Liver (tissue), 10 donors: ENCODE measurements at places on chromosomes 1 and 21.

DNA sequence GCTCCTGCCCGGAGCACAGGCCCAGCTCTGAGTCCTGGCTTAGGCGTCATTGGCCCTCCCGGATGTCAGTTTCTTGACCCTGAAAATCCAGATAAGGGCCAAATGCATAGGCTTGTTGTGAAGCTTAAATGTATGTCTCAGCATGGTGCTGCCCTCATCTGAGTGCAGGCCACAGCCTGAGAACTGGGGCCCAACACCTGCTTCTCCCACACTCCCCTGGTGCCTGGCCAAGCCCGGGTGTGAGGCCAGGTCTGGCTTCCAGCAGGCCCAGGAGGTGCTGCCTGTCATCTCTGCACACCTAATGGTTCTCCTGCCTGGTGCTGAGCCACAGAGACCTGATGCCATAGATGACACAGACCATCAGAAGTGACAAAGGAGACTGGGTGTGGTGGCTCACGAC lies 14.0 kb downstream of the MX2 start:
- no peak for DNase-seq

- DNase-seq: no peak
These were observed 23.6 kb downstream of the ZNF670 start for GRCh38 chr1:247054992-247055415.

GRCh38 chr1:94106716-94107115 lies 14.2 kb downstream of the ABCA4 start:
- DNase-seq: no peak

GRCh38 chr1:52665006-52665941 lies 32.3 kb downstream of the SHISAL2A start:
- DNase-seq: no peak

DNA sequence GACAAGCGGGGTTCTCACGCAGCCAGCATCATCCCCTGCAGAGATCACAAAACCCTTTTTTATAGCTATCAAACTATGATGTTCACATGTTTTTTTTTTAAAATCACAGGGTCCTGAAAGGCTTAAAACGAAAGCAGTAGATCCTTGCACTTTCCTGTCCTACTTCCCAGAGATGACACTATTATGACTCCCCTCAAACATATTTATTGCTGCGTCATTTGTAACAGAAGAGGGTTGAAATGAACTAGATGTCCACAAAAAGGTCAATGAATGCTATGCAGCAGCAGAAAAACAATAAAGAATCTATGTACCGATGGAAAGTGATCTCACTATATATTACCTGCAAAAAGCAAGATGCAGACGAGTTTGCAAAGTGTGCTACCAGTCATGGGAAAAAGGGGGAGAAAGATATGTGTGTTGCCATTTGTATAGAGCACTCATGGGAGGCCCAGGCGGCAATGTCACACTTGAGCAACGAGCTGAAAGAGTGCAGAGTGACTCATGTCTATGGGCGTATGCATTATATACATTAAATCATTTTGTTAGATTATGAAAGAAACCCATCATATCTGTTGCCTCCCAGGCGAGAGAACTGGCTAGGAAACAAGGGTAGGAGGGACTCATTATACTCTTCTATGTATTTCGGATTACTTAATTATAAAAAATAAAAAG lies 68.9 kb upstream of the PARP1 start:
- no peak for DNase-seq

GRCh38 chr1:19064906-19065450 lies 108.5 kb upstream of the IFFO2 start:
- DNase-seq: no peak

DNA sequence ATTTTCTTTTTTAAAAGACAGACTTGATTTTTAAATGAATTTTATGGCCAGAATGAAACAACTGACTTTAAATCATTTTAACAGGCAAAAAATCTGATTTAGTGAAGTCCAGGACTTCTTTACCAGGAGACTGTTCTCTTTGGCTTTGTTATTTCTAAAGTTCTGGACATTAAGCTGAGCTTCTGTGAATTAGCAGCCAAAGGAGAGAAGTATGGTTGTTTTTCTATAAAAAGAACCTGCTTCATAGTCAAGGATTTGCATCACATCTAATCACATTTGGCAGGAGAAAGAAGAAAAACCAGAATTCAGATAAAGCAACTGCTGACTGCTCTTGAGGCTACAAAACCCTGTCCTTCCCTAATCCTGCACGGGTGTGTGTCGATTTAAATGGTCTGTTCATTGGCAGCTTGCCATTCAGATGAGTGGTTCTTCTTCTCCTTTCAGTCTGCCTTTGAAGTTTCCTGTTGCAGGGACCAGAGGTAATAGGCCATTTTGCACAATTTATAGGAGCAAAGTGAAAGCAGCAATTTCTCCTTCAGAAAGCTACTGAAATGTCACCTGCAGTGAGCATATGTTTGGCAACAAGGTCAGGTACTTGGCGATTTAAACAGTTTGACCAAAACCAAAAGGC lies 215.4 kb downstream of the OLFM3 start:
- no peak for DNase-seq

DNA sequence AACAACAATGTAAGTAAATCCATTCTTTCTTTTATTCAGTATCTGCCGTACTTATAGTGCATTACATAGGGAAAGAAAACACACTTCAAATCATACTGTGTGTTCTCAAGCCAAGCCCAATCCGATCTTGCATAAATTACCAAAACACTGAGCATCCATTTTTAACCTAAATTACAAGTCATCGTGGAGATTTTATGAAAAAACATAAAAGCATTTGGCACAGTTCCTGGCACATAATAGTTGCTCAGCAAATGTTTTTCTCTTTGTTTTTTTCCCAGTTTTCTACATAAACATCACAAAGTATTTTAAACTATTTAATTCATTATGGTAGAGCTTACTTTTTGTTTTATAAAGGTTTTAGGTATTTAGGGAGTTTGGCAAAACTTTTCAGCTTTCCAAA lies 48.1 kb upstream of the LRRC8C start:
- DNase-seq: no peak

- DNase-seq: no peak
These were observed 58.1 kb downstream of the CAPZB start for GRCh38 chr1:19427087-19427781.

- DNase-seq: peak; percentile 62
These were observed 13.5 kb downstream of the CITED4 start for GRCh38 chr1:40848530-40849189.

DNA sequence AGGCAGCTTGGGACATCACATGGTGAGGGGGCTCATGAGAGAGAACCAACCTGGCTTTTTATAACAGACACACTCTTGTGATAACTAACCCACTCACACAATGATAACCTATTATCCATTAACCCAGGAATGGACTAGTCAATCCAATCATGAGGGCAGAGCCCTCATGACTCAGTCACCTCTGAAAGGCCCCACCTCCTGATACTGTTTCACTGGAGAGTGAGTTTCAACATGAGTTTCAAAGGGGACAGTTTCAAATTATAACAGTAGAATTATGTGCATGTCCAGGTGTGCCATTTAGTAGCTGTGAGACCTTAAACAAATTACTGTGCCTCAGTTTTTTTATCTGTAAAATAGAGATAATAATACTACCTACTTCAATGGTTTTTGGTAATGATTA lies 47.6 kb upstream of the PPP2R5A start:
- DNase-seq: no peak

DNA sequence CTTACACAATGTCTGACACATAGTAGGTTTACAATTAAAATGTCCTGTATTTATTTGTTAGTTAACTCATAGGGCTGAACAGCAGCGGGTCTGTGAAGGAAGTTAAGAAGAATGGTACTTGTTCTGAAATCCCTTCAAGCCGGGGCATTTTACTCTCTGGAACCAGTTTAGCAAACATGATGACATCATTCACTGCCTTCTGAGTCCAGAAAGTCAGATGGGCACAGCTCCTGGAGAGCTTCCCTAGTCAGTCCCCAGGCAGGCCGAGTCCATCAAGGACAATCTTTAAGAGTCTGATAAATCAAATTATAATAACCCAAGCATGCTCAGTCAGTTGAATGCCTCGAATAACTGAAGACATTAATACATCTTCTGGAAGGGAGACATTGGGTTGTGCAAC lies 125.4 kb upstream of the DAB1 start:
- no peak for DNase-seq

DNA sequence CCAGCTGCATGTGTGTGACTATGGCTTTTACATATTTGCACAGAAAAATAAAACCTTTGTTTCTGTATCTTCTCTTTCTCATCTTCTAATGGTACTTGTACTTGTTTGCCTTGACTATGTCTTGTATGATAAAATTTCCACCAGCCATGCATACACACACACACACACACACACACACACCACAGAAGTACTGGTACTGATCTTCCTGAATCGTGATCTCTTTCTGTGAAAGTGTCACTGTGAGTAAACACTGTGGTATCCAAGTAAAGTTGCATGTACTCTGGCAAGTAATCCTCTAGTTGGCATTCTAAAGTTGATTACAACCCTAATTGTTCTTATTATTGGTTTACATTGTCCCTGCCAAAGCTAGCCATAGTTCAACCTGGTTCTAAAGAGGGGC lies 176.7 kb downstream of the CRB1 start:
- DNase-seq: no peak

DNA sequence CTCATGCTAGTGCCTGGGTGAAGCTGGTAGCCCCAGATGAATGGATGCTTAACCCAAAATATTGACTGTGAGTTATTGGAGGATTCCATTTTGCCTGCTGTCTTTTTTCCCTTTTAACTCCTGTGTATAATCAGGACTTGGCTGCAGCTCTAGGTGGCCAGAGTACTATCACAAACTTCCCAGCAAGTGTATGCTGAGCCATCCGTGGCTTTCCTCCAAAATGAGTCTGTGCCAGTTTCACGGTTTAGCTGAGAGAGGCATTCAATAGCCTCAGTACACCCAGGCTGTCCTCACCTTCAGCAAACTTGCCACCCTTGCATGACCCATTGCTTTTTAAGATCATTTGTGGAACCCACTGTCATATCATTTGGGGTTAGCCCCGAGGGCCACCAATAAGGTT lies 5.3 kb upstream of the DPT start:
- no peak for DNase-seq

DNA sequence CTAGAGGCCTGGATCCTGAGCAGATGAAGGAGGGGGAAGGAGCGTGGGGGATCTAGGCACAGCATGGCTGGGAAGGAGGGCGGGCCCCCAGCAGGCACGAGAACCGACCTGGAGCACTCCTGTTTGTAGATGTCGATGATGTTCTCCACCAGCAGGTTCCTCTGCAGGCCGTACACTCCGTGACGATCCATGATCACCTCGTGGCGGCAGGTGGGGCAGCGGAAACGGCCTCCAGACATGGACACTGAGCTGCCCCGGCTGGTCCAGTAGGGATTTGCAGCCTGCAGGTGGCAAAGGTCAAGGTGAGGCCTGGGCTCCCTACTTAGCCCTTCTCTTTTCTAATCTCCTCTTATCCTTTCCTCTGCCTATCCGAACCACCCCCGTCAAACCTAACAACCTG lies 1.3 kb downstream of the TRIM63 start:
- no peak for DNase-seq

GRCh38 chr21:39869141-39869818 lies 2.0 kb downstream of the PCP4 start:
- DNase-seq: no peak

DNA sequence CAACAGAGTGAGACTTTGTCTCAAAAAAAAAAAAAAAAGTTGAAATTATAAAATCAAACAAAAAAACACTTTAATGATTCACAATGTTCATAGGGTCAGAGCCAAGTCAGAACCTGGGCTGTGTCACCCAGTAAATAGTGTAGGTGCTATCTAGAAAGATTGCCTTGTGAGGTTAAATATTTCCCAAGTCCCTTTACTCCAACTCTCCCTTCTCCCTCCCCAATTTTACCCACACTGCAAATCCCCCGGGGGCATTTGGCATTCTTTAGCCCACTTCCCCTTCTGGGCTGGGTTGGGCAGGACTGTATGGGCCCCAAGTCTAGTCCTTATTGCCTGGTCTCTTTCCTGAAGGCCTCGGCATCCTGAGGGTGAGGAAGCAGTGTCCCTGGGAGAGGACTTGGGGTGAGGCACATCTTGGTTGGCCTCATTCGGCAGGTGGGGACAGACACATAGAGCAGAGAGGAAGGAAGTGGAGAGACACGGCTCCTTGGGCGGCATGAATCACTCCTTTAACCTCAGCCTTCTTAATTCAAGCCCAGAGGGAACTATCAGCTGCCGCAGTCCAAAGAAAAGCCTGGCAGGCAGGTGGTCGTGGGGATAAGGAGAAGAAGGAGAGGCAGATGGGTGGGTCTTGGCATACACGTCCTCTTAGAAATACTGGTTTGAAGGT lies 8.2 kb downstream of the ADORA1 start:
- no peak for DNase-seq

DNA sequence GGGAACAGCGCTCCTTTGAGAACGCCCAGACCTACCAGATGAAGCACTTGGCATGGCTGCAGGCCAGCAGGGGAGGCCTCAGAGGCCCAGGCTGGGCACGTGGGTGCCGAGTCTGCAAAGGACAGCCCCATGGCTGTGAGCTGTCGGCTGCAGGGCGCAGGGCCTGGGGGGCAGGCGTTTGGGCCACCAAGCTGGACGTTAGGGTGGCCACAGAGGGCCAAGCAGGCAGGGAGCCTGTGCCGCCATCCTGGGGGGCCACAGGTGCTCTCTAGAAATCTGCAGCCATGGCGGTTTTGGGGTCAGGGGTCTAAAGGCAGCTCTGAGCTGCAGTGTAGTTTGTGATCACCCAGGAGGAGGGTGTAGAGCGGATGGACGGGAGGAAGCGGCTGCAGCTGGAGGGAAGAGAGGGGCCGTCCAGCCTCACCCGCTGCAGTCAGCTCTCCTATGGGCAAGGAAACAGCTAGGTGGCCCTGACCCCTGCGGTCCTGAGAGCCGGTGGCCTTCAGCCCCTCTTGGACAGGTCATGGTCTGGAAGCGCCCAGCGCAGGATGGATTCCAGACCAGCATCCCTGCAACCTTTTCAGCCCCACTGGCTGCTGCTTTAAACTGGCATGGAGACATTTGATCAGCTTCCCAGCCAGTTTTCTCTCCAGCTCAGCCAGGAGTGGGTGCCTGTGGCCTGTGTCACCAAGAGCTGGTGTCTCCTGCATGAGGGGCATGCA lies 11.0 kb downstream of the IBA57 start:
- no peak for DNase-seq

DNA sequence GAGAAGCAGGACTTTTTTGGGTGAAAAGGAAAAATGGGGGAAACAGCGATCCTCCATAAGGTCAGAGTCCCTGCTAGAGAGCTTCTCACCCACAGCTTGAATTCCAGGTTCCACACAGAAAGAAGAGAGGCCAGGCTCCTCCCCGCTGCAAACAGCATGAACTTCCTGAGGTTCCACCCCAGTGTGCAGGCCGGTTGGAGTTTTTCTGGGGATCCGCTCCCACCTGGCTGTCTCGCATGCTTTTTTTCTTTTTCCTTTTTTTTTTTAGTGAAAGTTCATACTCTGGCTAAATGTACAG lies 595.1 kb upstream of the ZP4 start:
- DNase-seq: no peak

GRCh38 chr21:26534517-26534916 lies 38.6 kb downstream of the CYYR1 start:
- no peak for DNase-seq

- no peak for DNase-seq
These were observed 31.4 kb upstream of the OLIG2 start for GRCh38 chr21:32994305-32994704.

GRCh38 chr1:234871710-234872271 lies 256.8 kb downstream of the TOMM20 start:
- no peak for DNase-seq
